ENCODE measurements at places on chromosomes 5 and 9.
A peak's percentile ranks its signal among the peaks of the same experiment; 100 is the strongest.

GRCh38 chr5:11076945-11077613 is 316.0 kb upstream of the DAP start:
- DNase-seq, result no peak

DNA sequence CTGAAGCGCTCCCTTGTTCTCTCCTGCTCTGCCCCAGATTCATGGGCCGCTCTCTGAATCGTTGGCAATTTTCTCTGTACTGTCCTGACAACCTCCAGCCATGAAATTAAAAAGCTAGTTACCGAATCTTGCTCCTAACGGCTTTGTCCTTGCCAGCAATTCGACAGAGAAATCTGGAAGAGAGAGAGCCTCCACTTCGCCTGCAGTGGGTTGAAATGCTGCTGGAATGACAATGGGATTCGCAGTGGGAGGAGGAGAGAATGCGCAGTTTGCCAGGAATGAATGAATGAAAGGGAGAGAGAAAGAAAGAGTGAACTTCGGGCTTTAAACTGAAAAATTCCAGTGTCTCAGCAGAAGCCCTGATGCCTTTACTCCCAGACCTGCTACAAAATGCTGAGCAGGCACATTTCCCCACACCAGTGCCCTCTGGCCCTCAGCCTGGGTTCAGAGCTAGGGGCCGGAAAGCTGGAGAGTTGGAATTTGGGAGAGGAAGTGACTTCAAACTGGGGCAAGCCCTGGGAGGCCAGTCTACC is 11.5 kb upstream of the BOD1 start:
- DNase-seq, result no peak

DNA sequence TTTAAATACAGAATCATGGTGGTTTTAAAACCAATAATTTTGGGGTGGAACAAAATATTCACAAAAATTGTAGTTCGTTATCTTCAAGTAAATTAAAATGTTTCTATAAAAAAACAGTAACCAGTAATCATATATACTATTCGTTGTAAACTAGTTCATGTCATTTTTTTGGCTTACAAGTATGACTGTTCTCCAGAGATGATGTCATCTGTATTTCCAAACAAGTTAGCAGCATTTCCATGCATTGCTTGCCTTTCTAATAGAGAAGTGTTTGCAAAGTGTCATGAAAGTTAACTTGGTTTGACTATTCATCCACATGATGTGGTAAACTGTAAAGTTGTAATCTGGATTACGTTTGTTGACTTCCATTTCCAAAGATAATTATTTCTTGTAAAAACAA is 717.9 kb upstream of the ADAMTS16 start:
- no peak for DNase-seq

DNA sequence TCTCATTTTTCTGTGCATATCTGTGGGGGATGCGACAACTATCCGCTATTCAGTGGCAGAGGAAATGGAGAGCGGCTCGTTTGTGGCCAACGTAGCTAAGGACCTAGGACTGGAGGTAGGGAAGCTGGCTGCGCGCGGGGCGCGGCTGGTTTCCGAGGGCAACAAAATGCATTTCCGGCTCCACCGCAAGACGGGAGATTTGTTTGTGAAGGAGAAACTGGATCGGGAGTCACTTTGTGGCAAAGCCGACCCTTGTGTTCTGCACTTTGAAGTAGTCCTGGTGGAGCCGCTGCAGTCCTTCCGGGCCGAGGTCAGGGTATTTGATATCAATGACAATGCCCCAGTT is 320 bp downstream of the PCDHB1 start:
- DNase-seq, result no peak

- DNase-seq, result no peak
Measured at GRCh38 chr9:38041564-38042243, 27.3 kb downstream of the SHB start.

- DNase-seq, result no peak
Measured at GRCh38 chr9:36045610-36046009, 8.9 kb downstream of the RECK start.

- DNase-seq, result no peak
Measured at GRCh38 chr5:178058321-178059012, 54.9 kb upstream of the N4BP3 start.

- DNase-seq, result no peak
Measured at GRCh38 chr5:103522586-103522985, 40.0 kb downstream of the NUDT12 start.

DNA sequence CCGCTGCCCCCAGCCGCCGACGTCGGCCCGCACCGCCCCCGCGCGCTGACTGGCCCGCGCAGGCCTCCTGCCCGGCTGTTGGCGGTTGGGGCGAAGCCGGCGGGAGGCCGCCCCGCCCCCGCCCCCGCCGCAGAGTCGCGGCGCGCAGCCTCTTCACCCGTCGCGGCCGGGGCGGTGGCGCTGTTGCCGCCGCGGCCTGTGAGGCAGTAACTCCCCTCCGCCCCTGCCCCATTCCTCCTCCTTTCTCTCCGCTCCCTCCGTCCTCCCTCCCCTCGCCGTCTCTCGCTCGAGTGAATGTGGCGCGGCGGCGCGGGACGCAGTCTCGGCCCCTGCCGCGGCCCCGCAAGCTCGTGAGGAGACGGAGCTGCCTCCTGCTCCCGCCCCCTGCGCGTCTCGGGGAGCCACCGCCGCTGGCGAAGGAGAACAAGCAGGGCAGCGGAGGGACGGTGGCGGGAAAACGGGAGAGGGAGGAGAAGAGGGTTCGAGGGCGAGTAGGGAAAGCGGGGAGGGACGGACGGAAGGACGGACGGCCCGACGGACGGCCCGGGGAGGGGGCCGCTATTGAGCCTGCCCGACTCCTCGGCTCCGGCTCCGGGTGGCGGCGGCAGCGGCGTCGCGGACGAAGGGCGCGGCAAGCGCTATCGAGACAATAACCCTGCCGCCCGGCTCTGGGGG is 637 bp upstream of the ERBIN start:
- peak; percentile 78 for DNase-seq

DNA sequence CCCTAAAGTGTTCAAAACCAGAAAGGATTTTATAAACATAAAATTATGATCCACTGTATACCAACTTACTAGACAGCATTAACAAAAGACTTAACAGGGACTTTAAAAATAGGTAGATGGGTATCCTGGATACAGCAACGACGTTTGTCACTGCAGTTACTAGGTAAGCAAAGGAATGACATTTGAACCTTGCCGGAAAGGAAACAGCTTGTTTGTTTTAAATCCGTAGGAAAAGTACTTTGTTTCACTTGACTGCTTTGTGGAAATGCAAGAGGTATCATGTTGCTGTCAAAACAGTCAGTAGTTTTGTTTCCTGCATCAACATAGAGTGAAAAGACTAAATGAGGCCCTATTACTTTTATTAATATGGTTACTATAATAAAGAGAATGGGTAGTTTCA is 122.9 kb downstream of the CDC42SE2 start:
- no peak for DNase-seq

DNA sequence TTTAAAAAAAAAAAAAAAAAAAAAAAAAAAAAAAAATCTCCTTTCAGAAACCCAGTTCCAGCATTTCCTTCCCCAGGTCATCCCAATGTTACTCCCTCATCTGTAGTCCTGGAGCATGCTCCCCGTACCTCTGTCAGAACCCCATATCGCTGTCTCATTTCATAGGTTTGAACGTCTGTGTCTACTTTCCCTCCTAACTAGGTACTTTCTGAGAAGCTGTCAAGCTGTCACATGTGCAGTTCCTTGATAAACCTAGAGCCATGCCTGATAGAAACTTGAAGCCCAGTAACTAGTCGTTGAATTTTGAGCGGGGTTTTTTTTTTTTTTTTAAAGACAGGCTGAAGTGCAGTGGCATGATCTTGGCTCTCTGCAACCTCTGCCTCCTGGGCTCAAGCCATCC is 15.6 kb downstream of the EXOSC3 start:
- DNase-seq, result peak; percentile 54

DNA sequence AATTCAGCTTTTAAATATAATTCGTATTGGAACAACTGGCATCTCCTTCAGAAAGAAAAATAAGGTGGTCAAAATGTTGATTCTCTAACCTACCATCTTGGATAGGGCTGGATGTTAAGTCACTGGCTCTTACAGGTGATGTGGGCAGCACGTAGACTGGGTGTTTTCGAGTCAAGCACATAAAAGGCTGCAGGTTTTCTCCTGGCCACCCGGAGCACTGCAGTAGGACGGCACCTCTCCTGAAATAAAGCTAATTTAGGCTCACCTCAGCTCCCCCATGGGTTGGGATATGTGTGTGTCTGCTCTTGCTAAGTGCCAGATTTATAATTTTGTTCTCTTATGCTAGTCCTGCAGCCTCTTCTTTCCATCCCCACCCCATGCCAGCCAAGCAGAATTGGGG is 80.3 kb downstream of the IQGAP2 start:
- no peak for DNase-seq

DNA sequence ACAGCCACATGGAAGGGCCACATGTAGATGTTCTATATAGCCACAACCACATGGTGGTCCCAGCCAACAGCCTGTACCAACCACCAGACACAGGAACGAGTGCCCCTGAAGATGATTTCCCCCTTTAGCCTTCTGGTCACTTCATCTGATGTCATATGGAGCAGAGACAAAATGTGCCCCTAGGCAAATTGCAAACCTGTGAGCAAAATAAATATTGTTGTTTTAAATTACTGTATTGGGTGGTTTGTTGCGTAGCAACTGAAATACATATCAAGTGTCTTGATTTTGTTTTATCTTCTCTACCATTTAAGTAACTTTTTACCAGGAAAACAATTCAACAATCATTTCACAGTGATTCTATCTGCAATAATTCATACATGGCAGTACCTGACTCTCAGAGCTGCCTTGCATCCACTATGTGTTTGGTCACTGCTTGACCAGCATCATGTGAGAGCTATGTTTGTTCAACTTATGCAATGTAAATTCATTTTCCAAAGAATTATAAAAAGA is 142.5 kb upstream of the VLDLR start:
- no peak for DNase-seq

DNA sequence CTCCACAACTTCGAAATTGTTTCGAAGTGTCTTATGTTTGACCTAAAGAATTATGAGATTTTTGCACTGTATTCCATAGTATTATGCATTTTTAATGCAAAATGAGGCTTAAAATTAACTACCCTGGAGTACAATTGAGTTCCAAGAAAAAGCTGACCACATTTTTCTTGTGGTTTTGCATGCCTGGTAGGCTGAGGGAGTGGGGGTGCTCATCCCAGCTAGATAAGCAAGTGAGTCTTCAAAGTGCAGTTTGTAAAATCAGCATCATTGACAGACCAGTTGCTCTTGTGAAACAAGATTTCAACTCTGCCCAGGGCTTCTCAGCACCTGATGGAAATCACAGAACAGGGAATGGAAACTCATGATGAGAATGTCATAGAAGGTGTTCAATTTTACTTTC is 17.0 kb upstream of the NDUFS4 start:
- DNase-seq, result peak; percentile 10
